Esophagus squamous epithelium (tissue), 5 donors: ENCODE measurements at places on chromosomes 5 and 9.

DNA sequence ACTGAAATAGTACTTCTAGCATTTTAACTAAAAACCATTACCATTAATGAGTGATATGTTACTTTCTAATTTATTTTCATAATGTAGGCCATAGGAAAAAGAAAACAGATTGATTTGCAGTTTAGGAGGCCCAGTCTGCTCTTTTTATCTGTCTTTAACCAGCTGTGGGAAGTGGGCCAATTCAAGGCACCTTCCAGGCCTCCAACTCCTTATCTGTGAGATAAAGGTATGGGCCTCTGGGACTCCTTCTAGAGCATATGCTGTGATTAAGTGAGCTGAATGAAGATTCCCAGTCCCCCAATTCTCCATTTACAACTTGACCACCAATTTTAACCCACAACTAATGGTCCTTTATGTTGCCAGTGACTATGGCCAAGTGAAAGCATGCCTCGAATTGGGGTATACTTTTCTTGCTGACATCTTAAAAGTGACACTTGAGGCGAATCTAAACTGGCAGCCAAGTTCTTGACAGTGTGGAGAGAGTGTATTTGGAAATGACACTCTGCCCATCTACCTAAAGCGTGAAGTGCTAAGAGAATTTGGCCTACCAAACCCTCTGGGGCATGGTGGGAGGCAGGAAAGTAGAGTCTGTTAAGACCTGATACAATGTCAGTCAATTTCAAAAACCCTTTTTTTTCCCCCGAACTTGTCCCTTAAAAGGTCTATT is 88.3 kb downstream of the PIK3R1 start:
- H3K36me3 ChIP-seq, result peaks cover 24% of the 10 kb centered on the region
- no peak overlapping the region for H3K4me3 ChIP-seq

- H3K27ac ChIP-seq, result no peak overlapping the region
- H3K27me3 ChIP-seq, result no peaks in the 10 kb centered on the region
- H3K4me1 ChIP-seq, result no peaks in the 10 kb centered on the region
- DNase-seq, result no peak
- H3K36me3 ChIP-seq, result no peaks in the 10 kb centered on the region
These were observed 67.0 kb upstream of the NEK6 start for GRCh38 chr9:124190761-124191160.

GRCh38 chr9:87109231-87109631 is 161.9 kb upstream of the GAS1 start:
- H3K27ac ChIP-seq, result no peak overlapping the region
- no peaks in the 10 kb centered on the region for H3K27me3 ChIP-seq
- no peak overlapping the region for H3K4me3 ChIP-seq
- H3K36me3 ChIP-seq, result no peaks in the 10 kb centered on the region

GRCh38 chr5:99866740-99867139 is 668.4 kb upstream of the FAM174A start:
- no peak overlapping the region for H3K4me3 ChIP-seq
- DNase-seq, result no peak
- H3K36me3 ChIP-seq, result no peaks in the 10 kb centered on the region
- no peaks in the 10 kb centered on the region for H3K27me3 ChIP-seq
- H3K4me1 ChIP-seq, result no peaks in the 10 kb centered on the region
- no peak overlapping the region for H3K27ac ChIP-seq

GRCh38 chr5:66739951-66740350 is 143.8 kb downstream of the MAST4 start:
- H3K4me3 ChIP-seq, result no peak overlapping the region
- H3K27me3 ChIP-seq, result no peaks in the 10 kb centered on the region
- no peaks in the 10 kb centered on the region for H3K4me1 ChIP-seq
- no peak overlapping the region for H3K27ac ChIP-seq
